Activated T-helper 1 cell treated with anti-CD3 and anti-CD28 coated beads, Interleukin-2, amount 50 U/mL, for 16 hours (primary cell): ENCODE measurements at places on chromosomes 11 and 22.

GRCh38 chr11:114133548-114134329 is 74.2 kb downstream of the ZBTB16 start:
- DNase-seq: no peak

DNA sequence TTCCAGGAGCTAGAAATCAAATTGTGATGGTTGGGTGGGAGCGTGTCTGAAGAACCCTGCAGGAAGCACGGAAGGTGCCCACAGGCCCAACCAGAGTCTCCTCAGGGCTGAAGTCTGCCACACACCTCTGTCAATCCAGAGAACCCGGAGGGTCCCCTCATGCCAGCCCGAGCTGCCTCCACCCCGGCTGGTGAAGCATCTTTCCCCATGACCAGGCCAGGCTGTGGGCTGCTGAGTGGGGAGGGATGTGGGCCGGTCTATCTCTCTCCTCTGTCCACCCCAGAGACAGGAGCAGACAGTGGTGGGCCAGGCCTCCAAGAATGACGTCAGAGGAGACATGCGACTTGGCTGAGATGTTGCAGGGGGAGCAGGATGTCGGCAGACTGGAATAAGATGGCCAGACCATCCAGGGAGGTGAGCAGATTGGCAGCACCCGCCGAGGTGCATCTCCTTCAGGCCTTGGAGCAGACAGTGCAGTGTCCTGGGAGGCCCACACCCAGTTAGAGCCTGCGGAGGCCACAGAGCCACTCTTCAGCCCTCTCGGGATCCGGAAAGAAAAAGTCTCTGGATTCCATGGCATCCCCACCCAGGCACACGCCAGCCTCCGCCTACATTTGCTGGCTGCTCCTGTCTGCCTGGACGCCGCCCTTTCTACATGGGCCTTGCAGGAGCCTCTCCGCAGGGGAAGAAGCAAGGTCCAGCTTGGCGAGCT is 1524.9 kb downstream of the BRD1 start:
- no peak for DNase-seq

DNA sequence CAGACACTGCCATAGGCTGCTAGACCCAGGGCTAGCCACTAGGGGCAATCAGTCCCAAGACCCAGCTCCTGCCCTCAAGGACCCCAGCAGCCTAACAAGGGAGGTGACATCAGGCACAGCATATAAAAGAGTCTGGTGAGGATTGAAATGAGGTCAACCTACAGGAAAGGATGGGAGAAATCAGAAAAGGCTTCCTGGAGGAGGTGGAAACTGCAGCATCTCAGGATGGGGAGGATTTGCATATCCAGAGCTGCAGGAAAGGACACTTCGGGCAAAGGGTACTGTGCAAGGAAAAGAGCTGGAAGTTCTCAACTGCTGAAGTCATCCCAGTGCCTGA is 2.9 kb upstream of the ARFGAP2 start:
- no peak for DNase-seq

DNA sequence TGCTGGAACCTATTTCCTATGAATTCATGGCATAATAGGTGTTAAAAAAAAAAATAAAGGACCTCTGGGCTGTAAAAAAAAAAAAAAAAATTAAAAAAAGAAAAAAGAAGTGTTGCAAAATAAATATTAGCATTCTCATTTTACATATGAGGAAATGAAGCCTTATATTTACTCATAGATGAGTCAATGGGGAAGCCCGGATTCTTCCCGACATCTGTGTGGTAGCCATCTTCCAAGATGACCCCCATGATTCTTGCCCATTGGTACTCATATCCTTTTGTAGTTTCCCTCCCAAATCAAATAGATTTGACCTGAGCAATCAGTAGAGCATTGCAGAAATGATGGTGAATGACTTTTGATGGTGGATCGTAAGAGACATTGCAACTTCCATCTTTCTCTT is 3.0 kb upstream of the SWAP70 start:
- DNase-seq: no peak

DNA sequence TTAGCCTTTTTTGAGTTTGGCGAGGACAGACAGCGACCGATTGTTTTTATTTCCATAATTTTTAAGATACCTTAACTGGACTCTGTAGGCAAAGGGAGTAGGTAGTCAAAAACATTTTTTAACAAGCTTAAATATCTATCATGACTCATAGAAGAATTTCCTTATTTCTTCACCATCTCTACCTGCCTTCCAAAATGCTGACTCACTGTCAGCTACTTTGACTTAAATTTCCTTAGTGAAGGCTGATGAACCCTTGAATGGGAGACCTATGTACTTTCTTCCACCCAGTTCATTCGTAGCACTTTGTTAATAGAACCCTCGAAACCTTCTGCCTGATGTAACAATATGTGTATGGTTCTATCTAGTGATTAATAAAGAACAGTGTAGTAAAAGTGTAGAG is 1.1 kb upstream of the MTMR2 start:
- DNase-seq: no peak

DNA sequence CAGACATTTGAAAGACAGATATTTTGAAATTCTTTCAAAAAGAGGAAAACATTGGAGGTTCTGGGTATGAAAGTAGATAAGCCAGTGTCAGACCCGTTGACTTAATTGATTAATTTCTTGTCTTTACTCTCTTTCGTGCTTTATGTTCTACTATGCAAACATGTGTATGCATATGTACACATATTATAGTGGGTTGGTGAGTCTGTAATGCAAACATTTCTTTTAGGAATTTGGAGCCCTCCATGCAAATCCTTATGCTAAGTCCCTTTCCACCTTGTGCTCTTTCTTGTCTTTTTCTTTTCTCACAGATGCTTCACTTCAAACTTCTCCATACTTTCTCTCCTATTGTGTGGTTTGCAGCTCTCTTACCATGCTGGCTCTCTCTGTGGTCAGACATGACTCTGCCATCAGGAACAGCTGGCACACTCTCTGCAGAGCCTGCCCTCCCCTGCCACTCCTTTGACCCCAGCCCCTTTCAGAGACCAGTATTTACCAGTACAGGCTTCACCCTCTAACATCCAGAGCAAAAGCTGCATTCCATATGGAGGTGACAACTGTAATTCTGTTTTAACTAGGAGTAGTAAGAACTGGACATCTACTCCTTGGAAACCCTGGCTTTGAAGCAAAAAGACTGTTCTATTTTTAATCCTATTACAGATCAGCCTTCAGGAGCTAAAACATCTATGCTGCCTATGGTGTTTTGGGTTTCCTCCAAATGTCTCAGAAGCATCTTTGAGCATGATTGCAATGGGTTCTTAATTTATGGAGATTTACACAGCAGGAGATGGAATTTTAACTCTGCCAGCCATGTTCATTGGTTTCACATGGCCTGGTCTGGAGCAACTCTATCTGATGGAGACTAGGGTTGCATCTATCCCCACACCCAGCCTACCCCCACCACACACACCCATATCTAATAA is 386.9 kb upstream of the FAT3 start:
- DNase-seq: no peak

DNA sequence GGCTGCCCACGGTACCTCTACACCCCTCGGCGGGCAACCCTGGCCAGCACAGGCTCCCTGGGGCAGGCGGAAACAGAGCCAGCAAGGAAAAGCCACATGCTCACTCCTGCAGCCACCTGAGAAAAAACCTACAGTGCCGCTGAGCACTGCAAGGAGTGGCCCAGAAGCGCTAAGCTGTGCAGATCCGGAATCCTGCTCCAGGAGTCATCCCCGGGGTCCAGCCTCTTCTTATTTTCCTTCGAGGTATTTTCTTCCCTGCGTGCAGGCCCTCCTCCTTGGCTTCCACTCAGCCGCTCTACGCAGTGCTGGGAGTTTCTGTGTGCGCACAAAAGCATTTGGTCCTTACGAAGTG is 81.0 kb downstream of the TRMU start:
- DNase-seq: no peak

DNA sequence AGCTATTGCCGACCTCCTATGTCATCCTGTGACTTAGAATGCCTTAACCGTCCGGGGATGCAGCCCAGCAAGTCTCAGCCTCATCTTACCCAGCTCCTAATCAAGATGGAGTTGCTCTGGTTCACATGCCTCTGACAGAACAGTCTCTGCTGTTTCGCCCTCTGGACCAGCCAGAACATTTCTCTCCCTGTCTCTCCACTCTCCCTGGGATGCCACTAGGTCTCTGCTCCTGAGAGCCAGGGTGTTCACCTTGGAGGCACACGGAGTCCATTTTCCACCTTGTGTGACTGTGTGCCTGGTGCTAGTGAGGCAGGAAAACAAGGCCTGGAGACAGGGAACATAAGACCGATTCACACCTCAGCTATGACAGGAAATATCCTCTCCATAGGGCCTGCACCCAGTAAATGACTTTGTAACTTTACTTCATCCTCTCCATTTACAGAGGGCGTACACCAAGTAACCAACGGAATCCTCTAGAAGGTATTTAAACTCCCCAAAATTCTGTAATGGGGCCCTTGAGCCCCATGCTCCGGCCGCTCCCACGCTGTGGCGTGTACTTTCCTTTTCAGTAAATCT is 16.8 kb upstream of the B4GALNT4 start:
- no peak for DNase-seq

DNA sequence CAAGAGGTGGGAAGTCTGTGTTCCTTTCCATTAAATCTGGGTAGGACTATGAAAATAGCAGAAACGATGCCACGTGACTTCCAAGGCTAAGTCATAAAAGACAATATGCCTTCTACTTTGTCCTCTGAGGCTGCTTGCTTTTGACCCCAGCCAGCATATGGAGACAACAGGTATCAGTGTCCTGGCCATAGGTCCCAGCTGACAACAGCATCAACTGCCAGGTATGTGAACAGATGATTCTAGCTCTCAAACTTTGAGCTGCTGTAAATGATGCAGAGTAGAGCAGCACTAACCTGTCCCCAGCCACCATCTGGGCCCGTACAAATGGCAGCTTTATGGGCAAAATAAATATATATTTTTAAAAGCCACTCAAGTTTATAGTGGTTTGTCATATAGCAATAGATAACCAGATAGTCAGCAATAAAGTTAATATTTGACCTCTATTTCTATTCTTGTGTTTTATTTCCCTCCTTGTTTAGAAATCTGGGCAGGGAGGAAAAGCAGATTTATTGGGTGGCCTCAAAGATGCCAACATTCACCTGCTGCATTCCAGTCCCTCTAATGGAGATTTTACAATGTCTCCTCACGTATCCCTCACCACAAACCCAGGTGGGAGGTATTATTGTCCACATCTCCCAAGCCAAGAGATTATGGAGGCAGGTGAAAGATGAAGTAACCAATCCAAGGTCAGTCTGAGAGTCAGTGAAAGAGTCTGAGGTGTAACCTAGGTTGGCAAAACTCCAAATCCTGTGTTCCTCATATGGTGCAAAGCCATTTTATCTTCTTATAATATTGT is 209.6 kb upstream of the LARGE1 start:
- DNase-seq: no peak

DNA sequence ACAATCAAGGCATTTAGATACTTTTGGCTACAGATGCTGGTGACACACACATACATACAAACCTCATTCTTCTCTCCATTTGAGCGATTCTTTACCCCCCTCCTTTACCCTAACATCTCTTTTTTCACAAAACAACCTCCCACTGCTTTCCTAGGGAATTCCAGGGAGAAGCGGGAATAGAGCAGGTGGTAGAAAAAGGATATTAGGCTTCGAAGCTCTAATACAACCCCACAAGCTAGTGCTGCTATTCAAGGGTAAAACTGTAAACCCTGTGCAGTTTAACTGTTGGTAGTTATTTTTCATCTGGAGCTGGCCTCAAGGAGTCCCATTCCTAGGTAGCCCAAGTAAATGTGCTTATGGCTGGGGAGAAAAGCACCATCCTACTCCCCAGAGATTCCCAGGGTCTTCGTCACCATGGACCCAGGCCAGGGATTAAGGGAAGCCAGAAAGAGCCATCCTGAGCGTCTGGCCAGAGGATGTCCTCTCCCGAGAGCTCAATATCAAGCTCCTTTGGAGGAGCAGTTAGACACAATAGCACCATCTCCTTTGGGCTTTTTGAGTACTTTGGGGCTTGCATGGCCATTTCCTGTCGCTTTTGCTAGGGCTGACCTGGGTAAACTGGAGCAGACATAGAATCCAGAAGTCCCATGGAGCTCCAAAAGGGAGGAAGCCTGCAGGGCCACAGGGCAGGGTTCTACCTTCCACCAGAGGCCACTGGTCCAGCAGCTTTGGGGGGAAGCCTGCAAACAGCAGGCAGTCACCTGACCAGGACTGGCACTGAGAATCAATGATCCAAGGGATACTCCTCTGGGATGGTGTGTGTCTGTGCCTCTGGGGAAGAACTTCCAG is 3.1 kb downstream of the MAML2 start:
- no peak for DNase-seq

DNA sequence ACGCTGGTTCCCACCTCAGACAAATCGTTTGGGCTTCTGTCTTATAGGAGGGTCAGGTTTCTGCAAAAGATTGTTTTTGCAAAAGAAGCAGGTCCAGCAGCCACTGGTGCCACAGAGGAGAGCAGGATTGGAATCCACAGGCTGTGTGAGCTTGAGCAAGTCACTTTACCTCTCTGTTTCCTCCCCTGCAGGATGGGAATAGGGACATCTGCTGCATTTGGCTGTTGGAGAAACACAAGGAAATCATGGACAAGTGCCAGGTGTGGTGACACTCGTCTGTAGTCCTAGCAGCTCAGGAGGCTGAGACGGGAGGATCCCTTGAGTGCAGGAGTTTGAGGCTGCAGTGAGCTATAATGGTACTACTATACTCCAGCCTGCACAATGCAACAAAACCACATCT is 422.6 kb downstream of the MN1 start:
- no peak for DNase-seq

DNA sequence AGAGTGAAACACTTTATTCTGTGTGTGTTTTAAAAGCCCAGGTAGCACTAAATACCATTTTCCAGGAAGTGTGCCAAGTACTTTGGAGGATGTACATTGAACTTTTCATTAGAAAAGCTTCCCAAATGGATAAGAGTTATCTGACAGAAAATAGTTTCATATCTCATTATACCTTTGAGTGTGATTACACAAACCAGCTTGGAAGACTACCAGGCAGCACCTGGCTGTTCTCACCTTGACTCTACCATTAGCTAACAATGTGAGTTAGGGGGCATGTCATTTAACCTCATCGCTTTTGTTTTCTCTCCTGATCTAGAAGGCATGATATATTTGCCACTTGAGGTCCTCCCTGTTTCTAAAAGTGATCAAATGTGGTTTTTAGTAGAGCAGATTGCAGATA is 50.2 kb downstream of the GRM5 start:
- no peak for DNase-seq

- DNase-seq: no peak
Measured at GRCh38 chr11:10918698-10919097, 60.8 kb upstream of the ZBED5 start.

- DNase-seq: no peak
Measured at GRCh38 chr11:68939583-68940555, 36.2 kb downstream of the IGHMBP2 start.

- DNase-seq: no peak
Measured at GRCh38 chr11:134069426-134070341, 812 bp downstream of the JAM3 start.

GRCh38 chr11:72569966-72570892 is 104.0 kb downstream of the PDE2A start:
- no peak for DNase-seq
